ENCODE measurements at places on chromosomes 3 and 15. TPM values are rescaled to one million over a fixed set of nuclear protein-coding genes. Genes with fewer than 3 reads are reported as not detected.

AGTR1 gene
- not detected for total RNA-seq

RAB8B gene
- 61.3 TPM for total RNA-seq

MED12L gene
- total RNA-seq = 0.58 TPM

P2RY12 gene
- total RNA-seq = 0.73 TPM

HOMER2 gene
- 19.5 TPM for total RNA-seq

EFL1 gene
- total RNA-seq = 27.8 TPM

OR5K2 gene
- total RNA-seq = not detected

VEPH1 gene
- not detected for total RNA-seq

ROBO2 gene
- total RNA-seq = not detected

THSD4 gene
- total RNA-seq = not detected

DNA sequence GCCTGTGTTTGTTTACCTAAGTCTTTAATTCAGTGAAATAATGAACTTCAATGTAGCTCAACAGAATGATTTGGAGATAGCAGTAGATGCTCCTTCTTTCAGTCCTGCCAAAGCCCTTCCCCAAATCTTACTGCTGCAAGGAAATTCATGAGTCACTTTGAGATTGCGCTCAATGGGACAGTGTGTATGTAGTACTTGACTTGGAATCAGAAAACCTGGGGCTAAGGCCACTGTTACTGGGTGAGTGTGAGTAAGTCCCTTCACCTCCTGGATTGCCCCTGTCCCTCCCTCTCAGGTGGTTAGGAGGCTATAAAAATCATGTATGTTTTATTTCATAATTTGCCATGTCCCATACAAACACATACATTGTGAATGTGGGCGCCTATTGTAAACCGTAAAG is 29.9 kb downstream of the ATP13A5 start:
- H3K27ac ChIP-seq = no peak overlapping the region
- no peaks in the 10 kb centered on the region for H3K27me3 ChIP-seq
- no peak overlapping the region for H3K4me3 ChIP-seq
- no peaks in the 10 kb centered on the region for H3K4me1 ChIP-seq

- H3K27me3 ChIP-seq = no peaks in the 10 kb centered on the region
- H3K4me3 ChIP-seq = no peak overlapping the region
- peaks cover 4% of the 10 kb centered on the region for H3K4me1 ChIP-seq
- DNase-seq = peak; percentile 59
- H3K27ac ChIP-seq = no peak overlapping the region
- no peaks in the 10 kb centered on the region for H3K36me3 ChIP-seq
Observed at GRCh38 chr3:104102386-104102785, 1264.3 kb upstream of the ALCAM start.

DNA sequence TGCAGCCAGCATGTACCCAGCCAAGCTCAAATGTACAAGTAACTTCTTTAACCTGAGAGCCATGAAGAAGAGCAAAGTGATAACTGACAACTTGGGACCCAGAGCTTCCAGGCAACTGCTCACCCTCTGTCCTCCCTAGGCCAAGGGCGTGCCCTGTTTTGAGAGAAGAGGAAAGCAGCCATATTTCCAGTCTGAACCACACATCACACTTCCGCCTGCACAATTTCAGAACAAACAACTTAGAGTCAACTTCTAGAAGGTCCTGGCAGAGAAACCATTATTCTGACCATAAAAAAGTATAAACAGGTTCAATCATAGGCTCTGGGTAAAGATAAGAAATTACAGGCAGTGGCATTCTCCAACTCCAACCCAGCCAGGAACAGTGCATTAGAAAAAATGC is 50.1 kb downstream of the ITGB5 start:
- no peak overlapping the region for H3K4me3 ChIP-seq
- no peaks in the 10 kb centered on the region for H3K27me3 ChIP-seq
- DNase-seq = no peak
- H3K4me1 ChIP-seq = peaks cover 10% of the 10 kb centered on the region

GRCh38 chr3:190016966-190017365 is 103.7 kb downstream of the P3H2 start:
- H3K36me3 ChIP-seq = no peaks in the 10 kb centered on the region
- DNase-seq = no peak
- H3K27ac ChIP-seq = no peak overlapping the region
- H3K4me3 ChIP-seq = no peak overlapping the region
- H3K27me3 ChIP-seq = no peaks in the 10 kb centered on the region

DNA sequence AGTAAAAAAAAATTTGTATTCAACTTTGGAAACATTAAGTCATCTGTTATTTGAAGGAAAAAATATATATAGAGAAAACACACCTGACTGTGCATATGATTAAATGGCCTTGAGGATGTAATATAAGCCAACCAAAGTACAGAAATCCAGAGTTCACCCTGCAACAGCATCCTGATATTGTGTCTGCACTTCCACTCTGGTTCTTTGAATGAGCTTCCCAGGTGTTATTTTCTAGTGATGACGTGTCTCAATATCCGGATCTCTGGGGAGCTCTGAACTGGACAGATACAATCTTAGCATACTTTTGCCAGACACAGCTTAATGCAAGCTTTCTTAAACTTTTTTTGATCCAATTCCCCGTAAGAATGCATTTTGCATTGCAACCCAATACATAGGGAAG is 19.5 kb upstream of the PIK3CB start:
- H3K36me3 ChIP-seq = no peaks in the 10 kb centered on the region
- H3K4me3 ChIP-seq = no peak overlapping the region
- DNase-seq = no peak
- H3K4me1 ChIP-seq = no peaks in the 10 kb centered on the region
- no peak overlapping the region for H3K27ac ChIP-seq
- H3K27me3 ChIP-seq = no peaks in the 10 kb centered on the region

GRCh38 chr15:64574301-64575017 is 114.1 kb downstream of the ZNF609 start:
- H3K27ac ChIP-seq = peak overlapping the region; percentile 9
- peaks cover 36% of the 10 kb centered on the region for H3K4me1 ChIP-seq
- no peak for DNase-seq
- H3K36me3 ChIP-seq = no peaks in the 10 kb centered on the region
- no peak overlapping the region for H3K4me3 ChIP-seq
- H3K27me3 ChIP-seq = no peaks in the 10 kb centered on the region

DNA sequence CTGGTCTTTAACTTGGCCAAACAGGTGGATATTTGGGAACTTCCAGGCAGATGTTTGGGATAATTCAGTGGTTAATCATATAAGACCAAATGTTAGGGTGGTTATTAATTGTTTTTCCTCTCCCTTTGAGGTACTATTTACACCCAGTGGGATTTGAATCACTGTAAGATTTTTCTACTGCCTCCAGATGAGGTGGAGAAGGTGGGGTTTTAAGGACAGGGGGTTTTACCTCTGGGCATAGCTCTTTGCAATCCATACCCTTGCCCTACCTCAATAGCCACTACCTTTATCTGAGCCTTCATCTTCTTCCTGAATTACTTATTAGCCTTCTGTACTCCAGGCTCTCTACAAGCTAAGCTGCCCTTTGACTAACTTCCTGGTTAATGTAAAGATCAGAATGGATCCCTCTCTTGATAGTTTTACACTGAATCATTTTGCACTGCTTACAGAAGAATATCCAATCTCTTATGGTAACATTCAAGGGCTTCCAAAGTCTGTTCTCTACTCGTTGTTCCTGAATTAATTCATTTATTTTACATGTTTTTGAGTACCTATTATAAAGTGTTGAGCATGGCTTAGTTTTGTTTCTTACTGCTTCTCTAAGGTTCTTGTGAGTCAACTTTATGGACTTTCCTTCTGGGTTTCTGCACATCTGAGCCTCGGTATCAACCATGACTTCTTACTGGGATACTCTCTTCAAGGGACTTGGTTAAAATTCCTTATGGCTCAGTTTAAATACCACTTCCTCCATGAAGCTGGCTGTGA is 331.2 kb upstream of the TBL1XR1 start:
- H3K4me3 ChIP-seq = no peak overlapping the region
- no peaks in the 10 kb centered on the region for H3K36me3 ChIP-seq
- H3K27ac ChIP-seq = no peak overlapping the region
- no peaks in the 10 kb centered on the region for H3K4me1 ChIP-seq
- DNase-seq = no peak

DNA sequence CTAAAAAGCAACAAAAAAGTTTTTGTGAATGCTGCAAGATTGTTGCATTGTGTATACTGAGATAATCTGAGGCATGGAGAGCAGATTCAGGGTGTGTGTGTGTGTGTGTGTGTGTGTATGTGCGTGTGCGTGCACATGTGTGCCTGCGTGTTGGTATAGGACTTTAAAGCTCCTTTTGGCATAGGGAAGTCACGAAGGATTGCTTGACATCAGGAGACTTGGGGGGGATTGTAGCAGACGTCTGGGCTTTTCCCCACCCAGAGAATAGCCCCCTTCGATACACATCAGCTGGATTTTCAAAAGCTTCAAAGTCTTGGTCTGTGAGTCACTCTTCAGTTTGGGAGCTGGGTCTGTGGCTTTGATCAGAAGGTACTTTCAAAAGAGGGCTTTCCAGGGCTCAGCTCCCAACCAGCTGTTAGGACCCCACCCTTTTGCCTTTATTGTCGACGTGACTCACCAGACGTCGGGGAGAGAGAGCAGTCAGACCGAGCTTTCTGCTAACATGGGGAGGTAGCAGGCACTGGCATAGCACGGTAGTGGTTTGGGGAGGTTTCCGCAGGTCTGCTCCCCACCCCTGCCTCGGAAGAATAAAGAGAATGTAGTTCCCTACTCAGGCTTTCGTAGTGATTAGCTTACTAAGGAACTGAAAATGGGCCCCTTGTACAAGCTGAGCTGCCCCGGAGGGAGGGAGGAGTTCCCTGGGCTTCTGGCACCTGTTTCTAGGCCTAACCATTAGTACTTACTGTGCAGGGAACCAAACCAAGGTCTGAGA is 4.7 kb downstream of the BHLHE40 start:
- DNase-seq = peak; percentile 91
- no peaks in the 10 kb centered on the region for H3K27me3 ChIP-seq
- peak overlapping the region; percentile 73 for H3K27ac ChIP-seq
- H3K4me3 ChIP-seq = peak overlapping the region; percentile 43

- H3K27me3 ChIP-seq = no peaks in the 10 kb centered on the region
- H3K4me1 ChIP-seq = no peaks in the 10 kb centered on the region
- no peak overlapping the region for H3K4me3 ChIP-seq
- H3K27ac ChIP-seq = no peak overlapping the region
- no peaks in the 10 kb centered on the region for H3K36me3 ChIP-seq
Observed at GRCh38 chr3:3308809-3309208, 129.3 kb upstream of the CRBN start.

DNA sequence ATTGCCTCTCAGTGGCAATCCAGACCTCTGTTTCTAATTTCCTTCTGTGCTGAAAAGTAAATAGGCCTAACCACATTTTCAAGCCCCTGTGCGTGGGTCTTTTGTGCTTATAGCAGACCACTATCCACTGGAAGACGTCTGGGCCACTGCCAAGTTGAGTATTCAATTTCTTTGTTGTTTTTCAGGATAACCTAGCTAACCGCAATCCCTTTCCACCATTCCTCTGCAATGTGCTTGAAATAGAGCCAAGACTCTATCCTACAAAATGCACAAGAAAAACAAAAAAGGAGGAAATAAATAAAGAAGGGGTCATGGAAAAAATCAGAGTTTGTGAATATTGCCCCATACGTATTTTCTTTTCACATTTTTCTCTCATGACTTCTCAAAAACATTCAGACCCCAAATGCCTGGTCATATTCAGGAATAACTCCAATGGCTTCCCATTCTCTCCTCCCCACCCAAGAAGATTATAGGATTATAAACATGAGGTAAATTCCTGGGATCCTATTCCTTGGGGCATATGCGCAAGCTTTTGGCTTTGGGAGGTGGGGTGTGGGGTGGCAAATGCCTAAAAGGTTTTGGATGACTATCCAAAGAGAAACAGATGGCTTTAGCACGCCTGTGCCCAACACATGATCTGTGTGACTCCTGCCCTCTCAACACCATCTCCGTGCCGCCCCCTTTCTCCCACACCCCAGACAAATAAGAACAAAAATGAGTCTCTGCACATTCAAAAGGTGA is 217.9 kb upstream of the THBS1 start:
- no peaks in the 10 kb centered on the region for H3K4me1 ChIP-seq
- DNase-seq = no peak
- H3K27ac ChIP-seq = no peak overlapping the region
- no peak overlapping the region for H3K4me3 ChIP-seq

- no peak overlapping the region for H3K4me3 ChIP-seq
- DNase-seq = no peak
- H3K27me3 ChIP-seq = no peaks in the 10 kb centered on the region
- H3K36me3 ChIP-seq = no peaks in the 10 kb centered on the region
Observed at GRCh38 chr15:67753891-67754290, 71.4 kb upstream of the SKOR1 start.

DNA sequence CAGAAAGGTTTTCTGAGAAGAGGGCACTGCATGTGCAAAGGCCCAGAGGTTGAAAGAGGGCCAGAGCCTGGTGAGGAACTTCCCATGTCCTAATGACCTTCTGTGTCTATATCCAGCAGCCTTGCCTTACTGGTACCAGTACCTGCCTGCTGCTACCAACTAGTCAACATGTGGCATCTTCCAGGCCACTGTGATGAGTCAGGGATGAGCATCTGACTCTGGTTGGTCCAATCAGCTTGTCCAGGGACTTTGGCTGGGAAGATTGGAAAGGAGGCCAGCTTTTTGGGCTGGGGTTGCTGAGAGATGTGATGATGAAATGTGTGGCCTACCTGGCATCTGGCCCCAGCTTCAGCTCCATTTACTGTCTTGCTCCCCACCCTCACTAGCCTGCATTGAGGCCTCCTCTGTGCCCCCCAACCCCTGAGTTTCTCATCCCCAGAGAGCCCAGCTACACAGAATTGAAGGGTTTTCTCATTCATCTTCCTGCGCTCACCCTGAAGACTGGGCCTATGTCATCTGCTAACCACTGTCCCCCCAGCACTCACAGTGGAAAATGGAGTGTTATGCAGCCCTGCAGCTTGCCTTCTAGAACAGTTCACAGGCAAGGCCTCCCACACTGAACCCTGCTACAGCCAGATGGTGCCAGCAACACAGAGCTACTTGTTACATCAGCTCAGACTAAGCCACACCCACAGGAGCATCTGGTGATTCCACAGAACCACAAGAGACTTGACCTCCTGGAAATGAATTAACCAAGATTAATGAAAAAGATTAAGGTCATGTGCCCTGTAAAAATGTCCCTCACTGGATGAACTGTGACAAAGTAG is 1.3 kb upstream of the TWF2 start:
- peak; percentile 38 for DNase-seq
- H3K4me3 ChIP-seq = no peak overlapping the region
- peaks cover 3% of the 10 kb centered on the region for H3K36me3 ChIP-seq
- peaks cover 53% of the 10 kb centered on the region for H3K4me1 ChIP-seq
- peak overlapping the region; percentile 4 for H3K27ac ChIP-seq
- H3K27me3 ChIP-seq = no peaks in the 10 kb centered on the region
